ENCODE measurements at places on chromosomes 16 and 17. TPM values are rescaled to one million over a fixed set of nuclear protein-coding genes. Genes with fewer than 3 reads are reported as not detected.

- DNase-seq, result no peak
Measured at GRCh38 chr16:81638286-81638945, 140.7 kb upstream of the PLCG2 start.

DNA sequence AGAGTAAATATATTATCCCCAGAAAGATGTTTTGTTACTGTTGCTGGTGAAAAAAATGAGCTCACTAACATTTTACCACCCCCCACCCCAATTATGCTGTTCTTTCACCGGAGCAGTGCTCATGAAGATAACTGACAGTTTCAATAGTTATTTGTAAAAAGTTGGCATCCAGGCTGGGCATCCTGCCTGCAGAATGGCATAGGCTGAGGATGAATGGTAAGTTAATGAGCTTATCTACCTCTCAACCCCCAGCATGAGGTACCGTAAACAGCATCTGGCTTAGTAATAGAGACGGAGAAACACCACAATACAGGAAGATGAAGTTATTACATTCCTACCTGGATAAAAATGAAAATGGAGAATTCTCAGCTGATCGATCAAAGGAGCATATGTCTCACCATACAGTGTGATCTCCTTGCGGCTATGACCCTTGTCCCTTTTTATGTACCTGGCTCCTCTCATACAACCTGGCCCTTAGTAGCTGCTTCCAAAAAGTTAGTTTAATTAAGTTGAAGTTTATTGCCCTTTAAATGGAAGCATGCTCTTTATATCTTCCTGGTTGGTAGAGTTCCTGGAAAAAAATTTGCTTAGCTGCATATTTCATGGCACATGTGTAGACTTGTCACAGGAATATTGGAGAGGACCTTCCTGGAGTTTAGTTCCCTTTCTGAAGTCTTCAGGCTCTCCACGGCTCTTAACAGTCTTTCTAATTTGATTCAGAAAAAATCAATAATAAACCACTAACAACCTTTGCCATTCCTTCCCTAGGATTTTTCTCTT, 61.2 kb upstream of the MPHOSPH6 start:
- DNase-seq, result no peak

The CACNG3 gene
- total RNA-seq, result not detected

The MT1G gene
- not detected for total RNA-seq

GRCh38 chr16:23836404-23837311, 875 bp downstream of the PRKCB start:
- no peak for DNase-seq
